ENCODE measurements at places on chromosomes 3 and 15.
A peak's percentile ranks its signal among the peaks of the same experiment; 100 is the strongest.

DNA sequence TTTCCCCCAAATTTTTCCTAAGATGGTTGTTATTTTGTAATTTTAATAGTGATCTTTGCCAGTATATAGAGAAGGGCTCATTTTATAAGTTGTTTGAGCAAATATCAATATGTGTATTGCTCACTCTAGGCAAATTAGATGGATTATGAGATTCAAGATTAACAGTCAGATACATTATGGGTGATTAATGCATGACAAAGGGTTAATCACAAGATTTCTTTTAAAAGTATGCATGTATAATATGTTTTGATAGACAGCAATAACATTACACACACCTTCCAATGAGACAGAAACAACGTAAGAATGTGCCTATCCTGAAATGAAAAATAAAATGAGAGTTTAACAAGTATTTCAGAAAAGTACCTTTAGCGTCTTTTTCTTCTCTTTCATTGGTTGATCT lies 547.6 kb upstream of the AGTR1 start:
- no peak overlapping the region for H3K4me3 ChIP-seq
- DNase-seq, result no peak
- H3K27ac ChIP-seq, result no peak overlapping the region
- H3K36me3 ChIP-seq, result no peaks in the 10 kb centered on the region

DNA sequence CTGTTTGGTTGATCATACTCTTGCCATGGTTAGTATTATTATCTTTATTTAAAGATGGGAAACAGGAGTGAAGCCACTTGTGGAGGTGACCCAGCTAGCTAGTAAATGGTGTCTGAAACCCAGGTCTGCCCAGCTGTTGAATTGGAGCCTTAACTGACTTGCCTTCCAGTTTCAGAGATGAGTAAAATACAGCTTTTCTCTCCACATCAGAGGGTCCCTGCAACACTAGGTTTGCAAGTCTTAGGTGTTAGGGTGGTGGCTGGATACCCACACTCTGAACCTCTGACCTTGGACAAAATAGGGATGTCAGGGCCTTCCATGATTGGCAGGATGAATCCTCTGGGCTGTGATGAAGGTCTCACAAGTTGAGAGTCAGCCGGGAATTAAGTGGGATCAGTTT lies 4.1 kb downstream of the FLNB start:
- H3K27ac ChIP-seq, result peak overlapping the region; percentile 48
- DNase-seq, result no peak
- H3K36me3 ChIP-seq, result peaks cover 18% of the 10 kb centered on the region
- H3K4me3 ChIP-seq, result peak overlapping the region; percentile 20
- no peaks in the 10 kb centered on the region for H3K27me3 ChIP-seq

- H3K27ac ChIP-seq, result no peak overlapping the region
- no peak for DNase-seq
- no peaks in the 10 kb centered on the region for H3K36me3 ChIP-seq
- H3K4me1 ChIP-seq, result no peaks in the 10 kb centered on the region
These were observed 174.2 kb upstream of the ATP10A start for GRCh38 chr15:26037369-26037768.

- H3K4me3 ChIP-seq, result no peak overlapping the region
- no peak overlapping the region for H3K27ac ChIP-seq
- no peak for DNase-seq
- no peaks in the 10 kb centered on the region for H3K27me3 ChIP-seq
- no peaks in the 10 kb centered on the region for H3K36me3 ChIP-seq
These were observed 28.3 kb upstream of the LSAMP start for GRCh38 chr3:116473602-116474001.

DNA sequence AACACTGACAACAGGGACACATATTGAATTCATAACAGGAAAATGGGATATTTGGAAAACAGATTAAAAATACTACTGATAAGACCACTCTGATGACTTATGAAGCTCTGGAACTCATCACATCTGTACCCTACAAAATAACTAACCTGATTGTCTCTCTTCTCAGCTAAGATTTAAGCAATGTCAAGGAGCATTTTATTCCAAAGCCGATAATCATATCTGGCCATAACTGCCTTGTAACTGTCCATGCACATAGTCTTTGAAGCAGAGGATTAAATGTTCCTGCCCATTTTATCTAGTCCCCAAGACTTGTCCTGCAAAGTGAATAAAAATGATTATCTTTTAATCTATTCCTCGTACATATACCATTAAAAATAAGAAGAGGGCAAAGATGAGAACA lies 234.1 kb downstream of the STAG1 start:
- H3K36me3 ChIP-seq, result peaks cover 37% of the 10 kb centered on the region
- no peaks in the 10 kb centered on the region for H3K27me3 ChIP-seq
- no peak overlapping the region for H3K4me3 ChIP-seq
- DNase-seq, result no peak
- no peak overlapping the region for H3K27ac ChIP-seq

DNA sequence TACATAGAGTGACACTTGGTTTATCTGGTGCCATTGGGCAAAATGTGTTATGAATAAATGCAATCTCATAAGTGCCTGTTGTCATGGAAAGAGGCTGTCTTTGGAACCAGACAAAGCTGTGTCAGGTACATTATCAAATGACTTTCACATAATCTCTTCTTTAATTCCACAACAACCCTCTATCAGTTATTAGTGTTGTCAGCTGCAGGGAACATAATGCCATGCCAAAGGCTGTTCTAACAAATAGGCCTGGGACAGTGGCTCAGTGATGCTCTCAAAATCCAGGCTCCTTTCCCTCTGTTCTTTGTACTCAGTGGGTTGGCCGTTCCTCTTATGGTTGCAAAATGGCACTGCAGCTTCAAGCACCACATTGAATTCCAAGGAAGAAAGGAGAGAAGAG lies 91.8 kb downstream of the ADAMTSL3 start:
- no peak overlapping the region for H3K4me3 ChIP-seq
- no peaks in the 10 kb centered on the region for H3K4me1 ChIP-seq
- H3K36me3 ChIP-seq, result no peaks in the 10 kb centered on the region
- no peaks in the 10 kb centered on the region for H3K27me3 ChIP-seq

DNA sequence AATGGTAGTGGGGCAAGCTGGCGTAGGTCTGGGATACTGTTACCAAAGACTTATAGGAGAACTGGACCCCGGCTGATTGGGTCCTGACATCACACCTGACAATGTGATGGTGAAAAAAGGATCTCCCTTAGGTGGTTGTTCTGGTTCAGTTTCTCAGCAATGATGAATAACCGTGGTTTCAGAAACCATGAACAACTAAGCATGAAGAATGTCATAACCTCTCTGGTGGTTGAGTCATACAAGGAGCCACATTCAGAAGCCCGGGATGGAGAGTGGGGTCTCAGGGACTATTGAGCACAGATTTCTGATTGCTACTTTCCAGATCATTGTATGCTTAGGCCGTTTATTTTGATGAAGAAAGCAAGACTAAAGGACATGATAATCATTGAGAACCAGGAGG lies 17.4 kb downstream of the GPR160 start:
- no peak overlapping the region for H3K27ac ChIP-seq
- peaks cover 12% of the 10 kb centered on the region for H3K4me1 ChIP-seq
- no peaks in the 10 kb centered on the region for H3K27me3 ChIP-seq
- no peaks in the 10 kb centered on the region for H3K36me3 ChIP-seq

DNA sequence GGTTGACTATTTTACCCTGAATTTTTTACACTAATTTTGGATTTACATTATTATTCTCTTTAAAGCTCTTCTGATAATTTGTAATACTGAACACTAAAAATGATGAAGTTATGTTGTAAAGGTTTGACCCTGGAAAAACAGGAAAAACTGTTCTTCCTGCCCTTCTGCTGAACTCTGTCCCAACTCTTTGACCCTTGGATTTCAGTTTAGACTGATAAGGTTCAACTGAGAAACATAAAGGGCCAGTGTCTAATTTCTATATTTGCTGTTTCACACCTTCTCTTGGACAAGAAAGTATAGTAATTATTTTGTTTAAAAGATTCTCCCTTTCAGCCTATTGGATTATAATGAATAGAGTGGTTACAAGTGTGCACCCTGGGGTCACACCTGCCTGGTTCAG lies 12.8 kb upstream of the TMOD3 start:
- no peaks in the 10 kb centered on the region for H3K4me1 ChIP-seq
- no peak for DNase-seq
- no peak overlapping the region for H3K4me3 ChIP-seq

DNA sequence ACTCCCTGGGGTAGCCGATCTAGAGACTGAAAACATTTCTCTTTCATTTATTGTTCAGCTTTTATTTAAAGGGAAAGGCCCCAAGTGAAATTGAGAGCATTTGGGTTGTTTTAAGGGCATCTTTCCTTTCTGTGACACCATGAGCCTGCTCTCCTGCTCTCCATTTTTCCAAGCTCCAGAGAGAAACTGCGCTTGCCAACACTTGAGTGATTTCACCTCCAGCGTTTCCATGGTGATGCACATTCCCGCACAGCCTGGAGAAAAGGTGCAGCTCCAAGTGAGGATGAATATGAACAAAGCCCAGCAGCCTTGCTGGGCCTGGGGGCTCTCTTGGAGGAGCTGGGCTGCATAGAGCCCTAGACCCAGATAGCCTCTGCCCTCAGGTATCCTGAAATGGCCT lies 159.2 kb upstream of the PPP2R3A start:
- H3K27me3 ChIP-seq, result peaks cover 4% of the 10 kb centered on the region
- H3K27ac ChIP-seq, result no peak overlapping the region
- H3K36me3 ChIP-seq, result no peaks in the 10 kb centered on the region
- H3K4me3 ChIP-seq, result no peak overlapping the region
- DNase-seq, result no peak

DNA sequence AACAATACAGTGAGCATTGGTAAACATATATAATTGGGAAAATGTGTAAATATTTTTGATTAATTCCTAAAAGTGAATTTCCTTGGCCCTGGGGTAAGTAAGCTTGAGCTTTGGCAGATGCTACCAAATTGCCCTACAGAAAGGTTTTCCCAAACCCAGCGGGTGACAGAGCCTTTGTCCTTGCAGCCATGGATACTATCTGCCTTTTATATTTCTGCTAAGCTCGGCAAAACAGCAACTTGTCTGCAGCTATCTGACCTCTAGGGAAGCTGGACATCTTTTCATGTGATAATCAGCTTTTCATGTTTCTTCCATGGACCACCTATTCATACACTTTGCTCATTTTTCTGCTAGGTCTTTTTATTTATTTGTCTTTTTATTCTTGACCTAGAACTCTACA lies 64.7 kb upstream of the SEC22A start:
- H3K27ac ChIP-seq, result no peak overlapping the region
- H3K27me3 ChIP-seq, result no peaks in the 10 kb centered on the region
- peaks cover 31% of the 10 kb centered on the region for H3K36me3 ChIP-seq
- H3K4me1 ChIP-seq, result no peaks in the 10 kb centered on the region
- no peak for DNase-seq

DNA sequence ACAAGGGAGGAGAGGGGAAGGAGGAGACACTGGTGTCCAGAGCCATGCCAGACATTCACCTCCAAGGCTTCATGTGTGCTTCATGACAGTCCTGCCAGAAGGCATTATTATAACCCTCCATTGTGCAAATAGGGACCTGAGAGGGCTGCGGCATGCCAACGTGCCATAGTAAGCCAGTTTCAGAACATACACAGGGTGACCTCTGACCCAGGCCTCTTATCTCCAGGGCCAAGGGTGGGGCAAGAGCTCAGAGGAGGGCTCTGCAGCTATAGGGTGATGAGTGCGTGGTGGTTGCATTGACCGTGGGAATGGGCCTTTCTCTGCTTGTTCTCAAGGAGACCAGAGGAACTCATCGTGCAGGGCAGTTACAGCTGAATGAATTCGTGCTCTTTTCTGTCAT lies 9.7 kb upstream of the ACSBG1 start:
- no peaks in the 10 kb centered on the region for H3K36me3 ChIP-seq
- DNase-seq, result no peak
- H3K4me3 ChIP-seq, result no peak overlapping the region
- H3K27ac ChIP-seq, result no peak overlapping the region

DNA sequence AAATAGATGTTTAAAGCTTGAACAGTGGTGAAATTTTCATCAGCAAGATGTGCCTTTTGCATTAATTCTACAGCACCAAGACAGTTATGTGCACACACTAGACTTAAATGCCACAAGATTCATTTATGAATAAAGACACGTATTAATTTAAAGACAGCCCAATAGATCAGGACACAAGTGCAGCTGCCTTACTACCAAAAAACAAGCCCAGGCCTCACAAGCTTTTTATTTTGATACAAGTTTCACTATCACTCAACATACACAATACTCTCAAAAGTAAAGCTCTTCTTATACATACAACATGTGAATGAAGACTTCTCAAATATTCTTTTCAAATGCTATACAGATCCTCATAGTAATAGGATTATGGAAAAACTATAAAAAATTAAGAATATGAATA lies 2.4 kb downstream of the ACAP2 start:
- DNase-seq, result no peak
- peaks cover 2% of the 10 kb centered on the region for H3K36me3 ChIP-seq
- H3K27ac ChIP-seq, result no peak overlapping the region

GRCh38 chr15:91165850-91166249 lies 65.8 kb downstream of the SV2B start:
- DNase-seq, result no peak
- no peak overlapping the region for H3K27ac ChIP-seq
- no peaks in the 10 kb centered on the region for H3K36me3 ChIP-seq
- H3K27me3 ChIP-seq, result peaks cover 3% of the 10 kb centered on the region
- H3K4me1 ChIP-seq, result no peaks in the 10 kb centered on the region
- no peak overlapping the region for H3K4me3 ChIP-seq

- H3K27me3 ChIP-seq, result no peaks in the 10 kb centered on the region
- DNase-seq, result no peak
- H3K27ac ChIP-seq, result no peak overlapping the region
- H3K4me1 ChIP-seq, result no peaks in the 10 kb centered on the region
- no peaks in the 10 kb centered on the region for H3K36me3 ChIP-seq
These were observed 13.2 kb upstream of the EDC3 start for GRCh38 chr15:74709011-74709410.

DNA sequence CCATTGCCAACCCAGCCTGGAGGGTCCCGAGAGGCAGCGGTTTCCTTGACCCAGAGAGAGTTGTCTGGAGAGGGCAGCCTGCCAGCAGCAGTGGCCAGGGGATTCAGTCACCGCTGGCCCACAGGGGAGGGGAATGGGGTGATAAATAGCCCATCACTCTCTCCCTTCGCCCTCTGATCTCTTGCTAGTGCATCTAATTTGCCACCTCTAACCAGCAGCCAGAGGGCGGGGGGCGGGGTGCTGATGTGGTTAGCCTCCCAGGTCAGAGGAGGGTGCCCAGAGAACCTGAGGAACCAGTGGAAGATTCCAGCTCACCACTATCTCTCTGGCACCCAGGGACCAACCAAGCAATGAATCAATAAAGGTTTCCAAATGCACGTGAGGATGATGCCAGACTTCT lies 35.1 kb upstream of the SLC6A11 start:
- no peaks in the 10 kb centered on the region for H3K4me1 ChIP-seq
- H3K4me3 ChIP-seq, result no peak overlapping the region
- H3K36me3 ChIP-seq, result no peaks in the 10 kb centered on the region
- peaks cover 7% of the 10 kb centered on the region for H3K27me3 ChIP-seq

GRCh38 chr3:172201136-172201869 lies 161.9 kb downstream of the FNDC3B start:
- H3K27ac ChIP-seq, result no peak overlapping the region
- H3K4me3 ChIP-seq, result no peak overlapping the region
- no peaks in the 10 kb centered on the region for H3K4me1 ChIP-seq
- no peaks in the 10 kb centered on the region for H3K36me3 ChIP-seq
- no peaks in the 10 kb centered on the region for H3K27me3 ChIP-seq
- DNase-seq, result no peak

GRCh38 chr15:41950127-41950483 lies 22.3 kb downstream of the EHD4 start:
- no peak overlapping the region for H3K4me3 ChIP-seq
- DNase-seq, result no peak
- H3K27me3 ChIP-seq, result no peaks in the 10 kb centered on the region
- no peaks in the 10 kb centered on the region for H3K4me1 ChIP-seq

All from DND-41 (cell line).